ENCODE measurements at places on chromosomes 3 and 15. TPM values are rescaled to one million over a fixed set of nuclear protein-coding genes. Genes with fewer than 3 reads are reported as not detected.

GRCh38 chr3:137796993-137797392 lies 32.9 kb downstream of the SOX14 start:
- no peak for DNase-seq

DNA sequence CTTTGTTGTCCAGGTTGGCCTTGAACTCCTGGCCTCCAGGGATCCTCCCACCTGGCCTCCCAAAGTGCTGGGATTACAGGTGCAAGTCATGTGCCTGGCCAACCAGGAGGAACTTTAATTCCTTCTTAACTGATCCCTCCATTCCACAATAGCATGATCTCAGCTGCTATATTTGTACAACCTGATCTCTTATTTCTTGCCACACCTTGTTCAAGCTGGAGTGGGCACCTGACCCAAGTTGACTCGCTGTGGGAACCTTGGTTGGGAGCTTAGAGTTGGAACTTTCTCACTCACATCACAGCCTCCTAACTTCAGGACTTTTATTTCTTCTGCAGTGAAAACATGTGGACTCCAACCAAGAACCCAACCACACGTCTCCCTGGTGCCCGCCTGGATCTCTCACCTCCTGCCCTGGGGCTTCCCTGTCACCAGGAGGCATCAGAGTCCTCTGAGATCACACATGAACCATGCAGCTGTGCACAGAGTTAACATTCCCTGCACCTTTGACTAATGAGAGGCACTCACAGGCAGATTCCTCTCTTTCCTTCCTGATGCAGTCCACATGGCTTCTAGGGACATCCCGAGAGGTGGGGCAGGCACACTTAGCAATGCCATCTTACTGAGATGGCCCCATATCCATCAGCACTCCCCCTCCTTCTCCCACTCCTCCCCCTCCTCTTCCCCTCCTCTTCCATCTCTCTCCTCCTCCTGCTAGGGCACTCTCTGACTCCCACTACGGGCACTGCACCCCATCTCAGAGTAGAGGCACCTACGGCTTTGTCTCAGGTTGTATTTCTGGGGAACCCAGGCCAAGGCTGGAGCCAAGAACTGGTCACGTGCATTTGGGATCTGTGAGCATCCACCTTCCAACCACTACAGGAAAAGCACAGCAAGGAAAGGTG lies 9.7 kb upstream of the CYFIP1 start:
- DNase-seq = no peak

GRCh38 chr3:84946240-84946639 lies 12.5 kb upstream of the CADM2 start:
- no peak for DNase-seq

The CPB1 gene
- total RNA-seq = not detected

The MESP2 gene
- total RNA-seq = not detected

The LRRC34 gene
- 4.7 TPM for total RNA-seq

Measured in activated CD4-positive, alpha-beta T cell treated with anti-CD3 and anti-CD28 coated beads, Interleukin-2, amount 10 ng/mL, durations not matched to agents 24 days and 14 days (primary cell).